NCI-H1417 treated with DMSO at 0.1 percent for 48 hours (cell line): ENCODE measurements at places on chromosomes 7 and 10.

- no peak for DNase-seq
These were observed 533.7 kb upstream of the POM121L12 start for GRCh38 chr7:52501696-52502095.

- no peak for DNase-seq
These were observed 4.4 kb downstream of the RASGEF1A start for GRCh38 chr10:43262397-43262901.

DNA sequence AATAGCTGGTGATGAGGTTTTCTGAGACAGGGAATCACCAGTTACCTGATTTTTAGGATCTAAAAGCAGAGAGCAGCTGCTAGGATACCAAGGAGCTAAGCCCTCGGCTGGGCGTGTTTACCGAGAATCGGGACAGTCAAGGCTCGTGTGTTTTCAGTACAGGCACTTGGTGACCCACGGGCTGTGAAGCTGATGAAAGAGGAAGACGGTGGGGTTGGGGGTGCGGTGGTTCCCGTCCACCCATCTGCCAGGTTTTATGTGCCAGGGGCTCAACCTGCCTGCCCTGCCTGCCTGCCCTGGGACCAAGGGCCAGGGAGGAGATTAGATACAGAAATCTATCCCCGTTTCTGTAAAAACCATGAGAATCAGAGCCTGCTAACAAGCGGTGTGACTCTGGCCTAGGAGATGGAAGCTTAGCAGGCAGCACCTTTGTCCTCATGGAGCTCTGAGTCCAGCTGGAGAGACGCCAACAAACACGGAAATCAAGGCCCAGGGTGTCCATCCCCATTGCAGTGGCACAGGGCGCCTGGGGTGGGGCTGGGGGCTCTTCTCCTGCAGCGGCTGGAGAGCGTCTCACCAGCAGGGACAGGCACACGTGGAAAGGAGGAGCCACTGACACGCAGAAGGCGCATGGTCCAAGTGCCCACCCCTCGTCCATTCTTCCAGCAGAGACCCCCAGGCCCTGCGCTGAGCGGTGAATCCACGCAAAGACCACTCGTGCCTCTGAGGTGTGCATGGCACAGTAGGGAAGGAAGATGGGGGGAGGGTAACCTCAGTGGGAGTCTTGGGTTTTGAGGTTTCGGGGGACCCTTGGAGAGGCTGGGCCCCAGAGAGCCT, 265.0 kb upstream of the TCERG1L start:
- DNase-seq, result no peak

GRCh38 chr10:29623797-29624196, 11.0 kb downstream of the SVIL start:
- DNase-seq, result no peak

DNA sequence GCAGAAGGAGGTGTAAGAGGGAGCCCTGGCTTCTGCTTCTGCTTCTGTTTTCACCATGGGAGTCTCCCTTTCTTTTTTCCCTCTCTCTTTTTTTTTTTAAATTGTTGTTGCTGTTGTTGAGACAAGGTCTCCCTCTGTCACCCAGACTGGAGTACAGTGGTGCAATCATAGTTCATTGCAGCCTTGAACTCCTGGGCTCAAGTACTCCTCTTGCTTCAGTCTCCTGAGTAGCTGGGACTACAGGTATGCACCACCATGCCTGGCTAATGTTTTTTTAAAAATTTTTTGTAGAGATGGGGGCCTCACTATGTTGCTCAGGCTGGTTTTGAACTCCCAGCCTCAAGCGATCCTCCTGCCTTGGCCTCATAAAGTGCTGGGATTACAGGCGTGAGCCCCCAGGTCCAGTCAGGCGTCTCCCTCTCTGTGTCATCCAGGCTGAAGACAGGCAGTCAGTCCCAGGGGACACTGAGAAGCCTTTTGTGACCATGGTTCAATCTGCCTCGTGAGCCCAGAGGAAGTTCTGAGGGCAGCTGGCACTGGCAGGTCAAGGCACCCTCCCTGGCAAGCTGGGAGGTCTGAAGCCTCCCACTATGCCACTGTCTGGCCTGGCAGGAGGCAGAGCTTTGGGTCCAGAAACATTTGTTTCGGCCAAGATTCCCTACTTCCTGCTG, 33.6 kb upstream of the NPFFR1 start:
- no peak for DNase-seq

GRCh38 chr7:1074593-1075431, 13.1 kb upstream of the GPER1 start:
- no peak for DNase-seq

DNA sequence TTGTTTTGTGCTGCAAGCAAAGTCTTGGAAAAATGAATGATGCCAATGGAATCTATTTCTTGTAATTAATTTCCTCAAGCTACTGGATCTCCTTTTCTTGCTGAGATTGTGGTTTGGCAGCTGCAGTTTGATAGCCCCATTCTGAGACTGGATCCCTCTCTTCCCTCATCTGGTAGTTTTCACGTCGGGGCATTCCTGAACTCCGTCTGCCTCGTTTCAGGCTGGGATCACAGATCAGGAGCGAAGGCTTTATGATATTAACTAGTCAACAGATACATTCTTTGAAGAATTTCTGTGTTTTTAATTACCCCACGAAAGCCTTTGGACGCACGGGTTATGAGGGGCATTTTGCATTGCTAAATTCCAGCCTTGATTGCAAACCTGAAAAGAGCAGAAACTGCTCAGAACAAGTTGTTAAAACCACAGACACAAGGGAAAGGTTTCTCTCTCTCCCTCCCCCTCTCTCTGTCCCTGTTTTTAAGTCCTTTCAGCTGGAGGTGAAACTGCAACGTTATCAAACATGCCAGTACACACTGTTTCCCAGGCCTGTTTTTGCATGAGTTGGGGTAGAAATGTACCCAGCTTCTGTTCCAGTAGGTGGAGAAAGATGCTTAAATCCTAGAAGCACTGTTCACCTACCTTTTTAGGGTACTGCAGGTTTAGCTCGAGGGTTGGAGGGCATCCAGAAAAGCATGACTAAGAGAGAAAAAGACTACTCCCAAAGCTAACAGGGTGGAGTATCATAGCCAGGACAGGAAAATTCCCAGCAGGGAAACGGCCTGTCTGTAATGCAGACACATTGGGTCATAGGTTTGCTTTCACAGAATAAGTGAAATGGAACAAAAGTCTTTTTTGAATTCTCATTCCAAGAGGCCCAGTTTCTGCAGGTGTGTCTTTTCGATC, 124.3 kb downstream of the CUX1 start:
- no peak for DNase-seq

DNA sequence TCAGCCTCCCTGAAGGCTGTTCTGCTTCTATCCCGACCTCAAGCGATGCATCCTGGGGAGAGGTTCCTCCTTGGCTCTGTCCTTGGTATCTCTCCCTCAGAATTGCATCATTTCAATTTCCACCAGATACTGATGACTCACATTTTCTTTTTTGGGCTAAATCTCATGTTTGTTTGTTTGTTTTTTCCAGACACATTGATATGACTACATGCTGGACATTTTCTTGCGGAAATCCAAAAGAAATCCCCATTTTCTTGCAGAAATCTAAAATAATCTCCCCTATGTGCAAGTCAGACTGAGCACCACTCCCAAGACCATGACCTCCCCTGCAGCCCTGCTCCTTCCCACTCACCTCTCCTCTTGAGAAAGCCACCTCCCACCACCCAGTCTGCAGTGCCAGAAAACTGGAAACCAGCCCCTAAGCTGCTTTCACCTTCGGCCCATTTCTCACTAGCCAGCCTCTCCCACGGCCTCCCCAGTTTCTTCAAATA, 260.2 kb upstream of the PRKCQ start:
- DNase-seq, result no peak

- DNase-seq, result no peak
These were observed 92.2 kb downstream of the AVL9 start for GRCh38 chr7:32587411-32587948.

- no peak for DNase-seq
These were observed 70.6 kb upstream of the ADARB2 start for GRCh38 chr10:1807924-1808323.

DNA sequence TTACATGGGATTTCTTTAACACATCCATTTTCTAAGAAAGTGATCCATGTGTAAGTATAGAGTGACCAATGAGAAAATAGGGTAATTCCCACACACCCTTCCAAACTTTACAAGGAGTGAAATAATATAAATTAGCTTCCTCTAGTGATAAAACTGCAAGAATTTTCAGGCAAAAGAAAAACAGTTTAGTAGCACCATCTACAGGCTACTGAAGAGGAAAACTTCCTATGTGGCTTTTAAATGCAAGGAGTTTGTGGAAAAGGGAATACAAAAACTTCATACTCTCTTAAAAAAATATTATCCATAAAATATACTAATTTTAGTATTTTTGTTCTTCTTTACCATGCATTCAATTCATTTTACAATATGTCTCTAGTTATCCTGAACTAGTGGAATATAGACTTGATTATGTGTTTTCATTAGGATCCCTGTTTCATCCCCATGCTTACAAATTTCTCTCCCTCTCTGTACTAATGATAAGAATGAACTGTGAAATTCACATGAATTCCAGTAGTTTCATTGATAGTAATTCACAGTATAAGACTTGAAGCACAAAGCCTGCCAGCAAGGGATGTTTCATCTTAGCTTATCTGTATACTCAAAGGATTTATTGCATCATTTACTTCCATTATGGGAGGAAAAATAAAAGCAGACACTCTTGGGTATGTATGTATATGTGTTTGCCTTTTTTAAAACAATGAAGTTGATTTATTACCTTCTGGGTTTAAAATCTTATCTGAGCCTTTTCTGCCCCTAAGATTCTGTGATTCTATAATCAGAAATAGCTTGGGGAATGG, 442.9 kb downstream of the AUTS2 start:
- DNase-seq, result no peak

GRCh38 chr10:83945982-83946718, 193.2 kb upstream of the GHITM start:
- no peak for DNase-seq

DNA sequence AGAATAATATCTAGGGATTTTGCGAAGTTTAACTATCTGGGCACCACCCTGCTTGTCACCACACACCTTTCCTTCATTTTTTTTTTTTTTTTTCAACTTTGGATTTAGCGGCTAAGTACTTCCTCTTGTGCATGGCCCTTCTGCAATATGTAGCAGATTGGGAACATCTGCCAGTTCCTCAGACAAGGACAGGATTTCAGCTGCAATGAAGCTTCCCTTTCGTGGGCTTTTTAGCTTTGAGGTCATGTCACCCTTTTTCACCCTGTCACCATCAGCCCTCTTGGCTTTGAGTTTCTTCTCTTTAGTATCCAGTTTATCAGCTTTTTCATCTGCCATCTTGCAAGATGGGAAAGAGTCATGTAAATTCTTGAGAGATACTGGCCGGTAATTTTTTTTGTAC, 81.6 kb upstream of the ETV1 start:
- no peak for DNase-seq

- no peak for DNase-seq
These were observed 390.9 kb upstream of the CELF2 start for GRCh38 chr10:10626734-10627133.

GRCh38 chr7:98944386-98944785, 66.1 kb downstream of the TRRAP start:
- DNase-seq, result no peak

GRCh38 chr7:156430109-156430508, 210.5 kb upstream of the RNF32 start:
- no peak for DNase-seq

DNA sequence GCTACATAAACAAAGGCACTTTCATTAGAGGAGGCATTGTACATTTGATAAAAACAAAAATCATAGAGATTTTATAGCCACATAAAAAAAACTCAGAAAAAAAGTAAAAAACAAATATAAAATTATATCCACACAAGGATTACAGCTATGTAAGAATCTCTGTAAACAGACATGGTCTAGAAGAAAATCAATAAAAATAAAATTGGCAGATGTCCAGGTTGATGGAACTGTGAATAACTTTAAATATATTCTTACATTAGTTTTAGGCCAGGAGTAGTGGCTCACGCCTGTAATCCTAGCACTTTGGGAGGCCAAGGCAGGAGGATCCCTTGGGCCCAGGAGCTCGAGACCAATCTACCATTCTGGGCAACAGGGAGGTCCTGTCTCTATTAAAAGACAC, 19.2 kb downstream of the SLC35B4 start:
- no peak for DNase-seq

DNA sequence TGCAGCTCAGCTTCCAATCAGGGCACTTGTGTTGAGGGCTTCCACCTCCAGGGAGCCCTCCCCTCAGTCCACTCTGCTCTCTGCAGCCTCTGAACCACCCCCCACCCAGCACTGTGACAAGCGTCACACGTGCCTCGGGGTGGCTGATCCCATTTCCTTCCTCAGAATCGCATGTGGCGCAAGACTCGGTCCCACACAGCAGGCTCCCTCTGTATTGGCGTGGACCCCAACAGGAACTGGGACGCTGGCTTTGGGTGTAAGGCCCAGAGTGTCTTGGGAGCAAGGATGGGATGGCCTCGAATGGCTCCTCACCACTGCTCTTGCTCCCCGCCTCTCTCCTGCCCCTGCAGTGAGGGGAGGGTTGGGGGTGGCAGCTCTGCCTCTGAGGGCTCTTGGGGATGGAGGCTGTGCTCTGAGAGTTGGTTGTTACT, 4.1 kb downstream of the CPA1 start:
- DNase-seq, result no peak

GRCh38 chr7:4762121-4763055, 13.0 kb upstream of the AP5Z1 start:
- DNase-seq, result no peak

- no peak for DNase-seq
These were observed 434 bp upstream of the PLEKHA8 start for GRCh38 chr7:30027740-30028215.

DNA sequence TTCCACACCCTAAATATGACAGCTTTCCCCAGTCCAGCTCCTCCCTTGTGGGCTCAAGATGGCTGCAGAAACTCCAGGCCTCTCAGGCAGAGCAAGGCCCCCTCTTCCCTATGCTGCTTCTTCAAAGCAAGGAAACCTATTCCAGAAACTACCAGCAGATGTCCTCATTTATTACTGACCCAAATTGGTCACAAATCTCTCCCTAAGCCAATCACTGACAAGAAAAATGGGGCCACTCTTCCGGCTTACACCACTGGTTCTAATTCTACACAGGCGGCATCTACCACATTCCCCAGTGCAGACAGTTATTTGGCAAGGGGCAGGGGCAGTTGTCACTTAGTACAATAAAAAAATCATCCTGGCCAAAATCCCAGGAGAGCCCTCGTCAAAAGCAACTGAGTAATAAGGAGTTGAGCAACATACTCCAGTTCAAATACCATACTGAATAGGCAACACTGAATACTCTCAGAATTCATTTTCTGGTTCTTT, 150.4 kb downstream of the SFMBT2 start:
- no peak for DNase-seq

- DNase-seq, result no peak
These were observed 150.4 kb upstream of the LANCL2 start for GRCh38 chr7:55214707-55215106.

GRCh38 chr10:43820663-43821062, 172.0 kb upstream of the ZNF32 start:
- no peak for DNase-seq

- no peak for DNase-seq
These were observed 2.2 kb upstream of the CCDC3 start for GRCh38 chr10:13003759-13004158.

DNA sequence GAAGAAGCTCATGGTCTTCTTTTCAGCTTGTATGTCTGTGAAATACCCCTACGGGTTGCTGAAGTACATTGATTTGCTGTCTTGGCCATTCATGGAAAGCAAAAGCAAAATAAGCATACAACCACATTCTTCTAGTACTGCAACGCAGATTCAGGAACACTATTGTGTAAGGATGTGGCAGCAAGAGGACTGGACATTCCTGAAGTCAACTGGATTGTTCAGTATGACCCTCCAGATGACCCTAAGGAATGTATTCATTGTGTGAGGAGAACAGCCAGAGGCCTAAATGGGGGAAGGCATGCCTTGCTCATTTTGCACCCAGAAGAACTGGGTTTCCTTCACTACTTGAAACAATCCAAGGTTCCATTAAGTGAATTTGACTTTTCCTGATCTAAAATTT, 133.4 kb upstream of the ANKRD1 start:
- no peak for DNase-seq
